ENCODE measurements at places on chromosomes 5 and 9.

GRCh38 chr5:177509991-177510566 is 453 bp upstream of the DOK3 start:
- no peak for DNase-seq

DNA sequence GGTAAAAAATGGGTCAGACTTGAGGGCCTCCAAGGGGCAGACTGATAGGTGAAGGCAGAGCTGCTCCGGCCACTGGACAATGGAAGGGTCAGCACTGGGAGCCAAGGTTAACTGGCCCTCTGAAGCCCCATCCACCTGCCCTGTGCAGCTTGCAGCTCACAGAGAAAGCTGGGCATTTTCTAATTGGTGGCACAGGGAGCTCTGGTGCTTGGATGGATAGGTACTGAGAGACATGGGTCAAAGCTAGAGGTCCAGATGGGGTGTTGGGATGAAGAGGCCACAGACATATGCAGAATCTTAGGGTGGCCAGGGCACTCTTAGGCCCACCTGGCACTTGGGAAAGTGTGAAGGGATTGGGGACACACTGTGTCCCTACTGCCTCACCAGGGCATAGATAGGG is 29.5 kb upstream of the SARDH start:
- DNase-seq = no peak

DNA sequence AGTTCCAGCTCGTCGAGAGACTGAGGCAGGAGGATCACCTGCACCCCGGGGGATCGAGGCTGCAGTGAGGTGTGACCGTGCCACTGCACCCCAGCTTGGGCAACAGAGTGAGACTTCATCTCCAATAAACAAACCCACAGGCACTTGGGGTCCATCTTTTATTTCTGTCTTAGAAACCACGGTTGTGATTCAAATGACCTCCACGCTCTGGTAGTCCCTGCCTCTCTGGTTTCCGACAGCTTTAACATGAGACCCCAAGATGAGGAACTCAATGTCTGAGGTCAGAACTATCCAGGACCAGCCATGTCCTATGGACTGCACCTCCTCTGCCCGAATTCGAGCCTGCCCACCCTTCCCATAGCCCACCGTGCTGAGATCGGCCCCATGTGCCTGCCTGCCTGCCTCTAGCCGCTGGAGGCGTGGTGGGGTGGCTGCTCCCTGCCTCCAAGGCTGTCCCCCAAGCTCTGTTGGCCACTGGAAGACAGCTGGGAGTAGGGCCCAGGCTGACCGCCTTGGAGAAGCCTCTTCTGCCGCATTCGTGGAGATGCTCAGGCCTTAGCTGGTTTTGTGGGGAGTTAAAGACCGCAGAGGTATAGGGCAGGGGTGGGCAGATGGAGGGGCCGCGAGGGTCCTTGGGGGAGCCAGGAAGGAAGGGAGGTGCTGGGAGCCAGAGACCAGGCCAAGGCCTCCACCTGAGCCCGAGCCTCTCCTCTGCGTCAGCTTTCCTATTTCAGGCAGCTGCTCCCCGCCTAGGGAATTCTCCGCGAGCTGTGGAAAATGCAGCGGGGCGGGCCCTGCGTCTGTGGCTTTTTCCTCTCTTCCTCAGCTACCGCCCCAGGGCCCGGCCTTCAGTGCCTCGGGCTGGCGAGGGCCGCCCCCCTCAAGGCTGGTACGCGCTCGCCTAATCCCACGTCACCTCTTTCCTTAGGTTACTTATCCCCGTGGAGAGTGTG is 6.9 kb upstream of the WDR5 start:
- DNase-seq = no peak

- no peak for DNase-seq
These were observed 131.4 kb downstream of the OXCT1 start for GRCh38 chr5:41738710-41739354.

DNA sequence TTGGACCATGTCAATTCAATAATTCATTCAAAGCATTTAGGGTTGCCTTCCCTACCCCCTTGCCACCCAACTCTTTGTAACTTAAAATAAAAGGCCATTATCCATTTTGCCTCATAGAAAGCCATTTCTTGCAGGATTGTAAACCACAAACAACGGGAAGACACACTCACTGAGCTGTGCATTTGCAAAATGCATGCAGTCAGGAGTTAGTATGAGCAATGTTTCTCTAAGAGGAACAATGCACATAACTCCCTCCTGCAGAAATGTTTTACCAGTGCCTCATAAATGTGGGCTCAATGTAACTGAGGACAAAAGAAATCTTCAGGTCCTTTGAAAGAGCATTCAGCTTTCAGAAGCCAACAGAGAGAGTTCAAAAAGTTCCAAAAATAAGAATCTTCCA is 98.5 kb upstream of the ABCA1 start:
- no peak for DNase-seq

DNA sequence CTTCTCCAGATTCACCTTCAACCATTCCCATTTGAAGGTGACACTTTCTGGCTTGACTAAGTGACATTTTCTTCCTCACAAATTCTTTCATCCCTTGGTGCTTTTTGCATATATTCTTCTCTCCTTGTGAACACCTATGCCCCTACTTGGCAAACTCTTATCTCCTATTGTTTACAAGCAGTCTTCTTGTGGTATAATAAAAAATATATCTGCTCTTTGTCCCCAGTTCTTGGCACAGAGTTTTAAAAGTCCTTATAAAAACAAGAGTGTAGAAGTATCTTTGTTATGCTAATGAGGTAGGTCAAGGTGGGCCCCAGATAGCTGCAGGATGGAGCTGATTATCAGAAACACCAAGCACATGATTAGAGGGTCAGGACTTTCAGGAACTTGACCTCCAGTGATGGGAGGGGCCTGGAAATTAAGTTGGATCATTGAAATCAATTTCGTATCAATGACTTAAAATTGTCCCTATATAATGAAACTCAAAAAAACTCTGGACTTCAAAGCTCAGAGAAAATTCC is 38.0 kb downstream of the TMEM161B start:
- DNase-seq = no peak

- DNase-seq = no peak
These were observed 74.5 kb downstream of the FAM78A start for GRCh38 chr9:131201856-131202255.

DNA sequence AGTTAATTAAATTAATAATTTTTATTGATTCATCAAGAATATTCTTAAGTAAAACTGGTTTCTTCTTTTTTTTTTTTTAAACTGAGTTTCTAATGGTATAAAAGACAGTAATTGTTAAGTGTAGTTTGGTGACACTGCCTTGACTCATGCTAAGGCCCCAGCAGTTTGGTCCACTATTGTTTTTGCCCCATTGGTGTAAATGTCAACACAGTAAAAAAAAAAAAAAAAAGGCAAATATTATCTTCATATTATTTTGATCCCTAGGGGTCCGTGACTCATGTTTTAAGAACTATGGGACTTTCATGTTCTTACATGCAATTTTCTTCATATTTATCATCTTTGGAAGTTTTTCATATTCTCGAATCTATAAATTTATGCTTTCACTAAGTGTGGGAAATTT is 29.2 kb upstream of the JAK2 start:
- no peak for DNase-seq

DNA sequence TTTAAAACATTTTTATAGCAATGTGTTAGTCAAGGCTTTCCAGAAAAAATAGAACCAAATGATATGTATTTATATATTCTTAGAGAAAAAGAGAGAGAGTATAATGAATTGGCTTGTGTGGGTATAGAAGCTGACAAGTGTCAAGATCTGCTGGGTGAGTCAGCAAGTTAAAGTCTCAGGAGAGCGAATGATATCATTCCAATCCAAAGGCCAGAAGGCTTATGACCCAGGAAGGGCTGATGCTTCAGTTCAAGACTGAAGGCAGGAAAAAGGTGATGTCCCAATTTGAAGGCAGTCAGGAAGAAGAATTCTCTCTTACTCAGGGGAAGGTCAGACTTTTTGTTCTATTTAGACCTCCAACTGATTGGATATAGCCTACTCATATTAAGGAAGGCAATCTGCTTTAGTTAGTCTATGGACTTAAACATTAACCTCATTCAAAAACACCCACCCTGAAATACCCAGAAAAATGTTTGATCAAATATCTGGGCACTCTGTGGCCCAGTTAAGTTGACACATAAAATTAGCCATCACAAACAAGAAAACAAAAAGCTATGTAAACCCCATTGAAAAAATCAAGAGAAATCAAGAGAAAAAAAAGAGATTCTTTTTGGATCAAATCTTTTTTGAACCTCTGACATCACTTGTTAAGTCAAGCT is 189.6 kb downstream of the PIK3R1 start:
- no peak for DNase-seq

DNA sequence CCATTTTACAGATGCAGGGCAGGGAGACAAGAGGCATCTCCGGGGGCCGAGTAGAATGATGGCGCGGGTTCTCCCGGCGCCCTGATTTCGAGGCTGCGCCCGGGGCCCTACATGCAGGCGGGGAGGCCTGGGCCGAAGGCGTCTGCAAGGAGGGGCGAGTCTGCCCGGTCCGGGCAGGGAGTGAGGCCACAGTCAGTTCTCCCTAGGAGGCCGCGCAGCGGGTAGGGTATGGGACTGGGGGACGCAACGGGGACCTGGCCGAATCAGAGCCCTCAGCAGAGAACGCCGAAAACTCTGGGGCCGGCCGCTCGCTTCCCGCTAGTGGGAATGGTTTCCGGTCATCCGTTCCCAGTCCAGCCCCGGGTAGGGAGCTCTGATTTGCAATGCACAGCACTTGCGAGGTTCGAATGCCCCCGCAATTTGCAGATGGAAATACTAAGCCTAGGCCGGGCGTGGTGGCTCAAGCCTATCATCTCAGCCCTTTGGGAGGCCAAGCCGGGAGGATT is 6.4 kb downstream of the TLX3 start:
- DNase-seq = no peak

GRCh38 chr5:88092358-88092757 is 176.3 kb downstream of the TMEM161B start:
- DNase-seq = no peak

DNA sequence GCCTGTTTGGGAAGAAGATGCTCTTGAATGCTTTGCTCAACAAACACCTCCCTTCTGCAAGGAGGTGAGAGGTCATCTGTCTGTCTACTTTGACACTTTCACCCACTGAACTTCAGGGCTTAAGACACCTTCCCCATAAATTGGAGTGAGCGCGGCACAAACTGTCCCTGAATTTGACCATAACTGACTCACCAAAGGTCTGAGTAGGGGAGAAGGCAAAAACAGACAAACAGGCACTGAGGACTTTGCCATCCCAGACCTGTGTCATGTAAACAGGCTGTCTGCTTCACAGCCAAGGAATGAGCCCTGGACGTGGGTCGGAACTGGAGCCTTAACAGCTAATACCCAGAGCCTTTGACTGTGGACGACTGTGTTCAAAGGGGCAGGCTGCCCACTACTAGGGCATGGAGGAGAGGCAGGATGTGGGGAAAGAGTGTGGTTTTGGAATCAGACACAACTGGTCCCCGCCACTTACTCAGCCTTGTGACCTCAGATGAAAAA is 320.9 kb upstream of the KLF4 start:
- DNase-seq = no peak

DNA sequence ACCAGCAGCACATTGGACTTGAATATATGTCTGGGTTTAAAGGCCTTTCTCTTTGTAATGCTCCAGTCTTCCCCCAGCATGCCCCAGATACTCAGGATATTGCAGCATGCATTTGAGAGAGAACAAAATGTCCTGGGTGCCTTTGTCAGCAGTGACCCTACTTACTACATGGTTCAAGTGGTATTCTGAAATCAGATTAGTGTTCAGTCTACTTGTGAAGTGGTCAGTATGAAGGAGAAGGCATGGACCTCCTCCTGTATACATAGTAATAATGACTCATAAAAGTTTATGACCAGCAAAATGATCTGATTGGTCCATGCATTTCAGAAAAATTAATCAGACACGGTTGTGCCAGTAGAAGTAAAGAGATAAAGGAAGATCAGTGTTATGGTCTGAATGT is 25.4 kb downstream of the GPR21 start:
- no peak for DNase-seq

- DNase-seq = no peak
These were observed 201.3 kb downstream of the CACNA1B start for GRCh38 chr9:138078846-138079245.

Measured in activated gamma-delta T cell (primary cell).